Brain pericyte (primary cell): ENCODE measurements at places on chromosomes 11 and 22.

- DNase-seq = no peak
Measured at GRCh38 chr11:86184728-86185380, 59.7 kb upstream of the EED start.

DNA sequence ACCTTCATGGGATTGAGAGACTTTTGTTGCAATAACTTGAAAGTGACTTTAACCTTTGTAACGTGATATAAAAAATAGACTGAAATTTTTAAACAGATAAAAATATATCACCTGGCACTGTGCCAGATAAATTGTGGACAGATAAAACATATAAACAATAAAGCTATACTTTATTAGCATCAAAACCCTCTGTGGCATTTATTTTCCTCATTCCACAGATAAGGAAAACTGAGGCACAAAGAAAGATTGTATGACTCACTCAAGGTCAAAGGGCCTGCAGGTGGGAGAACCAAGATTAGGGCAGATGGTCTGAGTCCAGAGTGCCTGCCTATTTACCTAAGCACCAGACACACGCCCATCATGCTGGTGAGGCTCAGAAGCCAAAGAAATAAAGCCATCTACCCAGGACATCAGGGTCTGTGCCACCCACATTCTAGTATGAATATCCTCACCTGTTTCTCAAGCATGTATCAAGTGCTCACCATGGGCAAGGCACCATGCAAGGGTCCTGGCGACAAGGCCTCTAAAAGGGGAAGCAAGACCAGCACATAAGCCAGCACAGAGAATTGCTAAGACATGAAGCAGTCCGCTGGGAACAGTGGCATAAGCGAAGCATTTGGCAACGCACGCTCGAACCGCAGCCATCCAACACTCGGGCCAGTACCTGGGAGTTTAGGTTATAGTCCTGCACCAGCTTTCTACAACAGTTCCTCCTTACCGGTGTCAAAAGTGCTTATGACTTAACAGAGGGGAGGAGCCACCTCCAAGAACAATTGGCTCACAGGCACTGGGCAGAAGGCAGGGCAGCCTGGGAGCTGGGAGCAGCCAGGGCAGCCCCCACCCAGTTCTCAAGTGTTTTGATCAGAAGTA lies 17.6 kb downstream of the MYH9 start:
- DNase-seq = no peak

GRCh38 chr22:46993633-46994032 lies 231.2 kb downstream of the TBC1D22A start:
- DNase-seq = no peak

DNA sequence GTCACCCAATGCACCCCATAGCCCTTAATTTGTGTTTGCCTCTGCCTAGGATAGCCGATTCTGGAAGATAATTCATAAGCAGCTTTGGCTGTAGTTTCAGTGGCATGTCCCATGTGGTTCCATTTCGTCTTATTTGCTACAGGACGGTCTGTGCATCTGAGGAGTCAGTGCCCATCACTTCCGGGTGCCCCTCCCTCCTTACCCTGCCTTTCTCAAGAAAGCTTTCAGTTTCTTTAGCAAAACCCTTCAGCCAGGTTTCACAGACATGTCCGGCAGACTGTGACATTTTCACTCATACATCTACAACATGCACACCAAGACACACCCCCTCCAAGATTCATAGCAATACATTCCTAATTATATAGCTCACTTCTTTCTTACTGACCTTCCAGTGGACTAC lies 14.3 kb downstream of the TP53AIP1 start:
- DNase-seq = no peak

DNA sequence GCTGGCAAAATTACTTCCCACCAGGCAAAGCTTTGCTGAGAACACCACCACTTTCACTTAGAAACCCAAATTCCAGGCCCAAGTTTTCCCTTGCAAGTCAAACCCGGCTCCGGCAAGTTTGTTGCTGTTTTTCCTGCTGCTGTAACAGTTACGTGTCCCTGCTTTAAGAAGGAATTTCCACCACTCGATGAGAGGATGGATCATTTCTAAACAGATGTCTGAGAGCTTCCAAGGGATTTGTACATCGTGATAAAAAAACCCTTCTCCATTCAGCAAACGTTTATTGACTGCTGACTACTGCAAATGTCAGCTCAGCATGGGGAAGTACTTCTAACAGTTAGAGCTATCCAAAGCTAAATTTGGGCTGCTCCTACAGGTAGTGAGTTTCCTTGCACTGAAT lies 19.7 kb downstream of the P2RX3 start:
- DNase-seq = no peak

DNA sequence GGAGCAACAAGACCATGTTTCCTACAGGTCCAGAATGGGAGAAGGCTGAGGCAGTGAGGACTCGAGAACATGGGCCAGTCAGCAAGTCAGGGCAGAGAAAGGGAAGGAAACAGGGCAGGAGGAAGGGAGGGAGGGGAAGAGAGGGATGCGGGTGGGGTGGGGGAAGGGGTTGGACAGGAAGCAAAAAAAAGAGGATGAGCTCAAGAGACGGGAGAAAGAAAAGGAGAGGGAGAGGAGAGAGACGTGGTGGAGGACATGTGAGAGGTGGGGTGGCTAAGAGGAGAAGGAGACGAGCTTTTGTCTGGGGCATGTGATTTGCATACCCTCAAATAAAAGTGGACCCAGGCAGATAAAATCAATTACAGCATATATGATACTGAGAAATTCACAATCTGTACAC lies 389.5 kb upstream of the B3GAT1 start:
- DNase-seq = no peak

DNA sequence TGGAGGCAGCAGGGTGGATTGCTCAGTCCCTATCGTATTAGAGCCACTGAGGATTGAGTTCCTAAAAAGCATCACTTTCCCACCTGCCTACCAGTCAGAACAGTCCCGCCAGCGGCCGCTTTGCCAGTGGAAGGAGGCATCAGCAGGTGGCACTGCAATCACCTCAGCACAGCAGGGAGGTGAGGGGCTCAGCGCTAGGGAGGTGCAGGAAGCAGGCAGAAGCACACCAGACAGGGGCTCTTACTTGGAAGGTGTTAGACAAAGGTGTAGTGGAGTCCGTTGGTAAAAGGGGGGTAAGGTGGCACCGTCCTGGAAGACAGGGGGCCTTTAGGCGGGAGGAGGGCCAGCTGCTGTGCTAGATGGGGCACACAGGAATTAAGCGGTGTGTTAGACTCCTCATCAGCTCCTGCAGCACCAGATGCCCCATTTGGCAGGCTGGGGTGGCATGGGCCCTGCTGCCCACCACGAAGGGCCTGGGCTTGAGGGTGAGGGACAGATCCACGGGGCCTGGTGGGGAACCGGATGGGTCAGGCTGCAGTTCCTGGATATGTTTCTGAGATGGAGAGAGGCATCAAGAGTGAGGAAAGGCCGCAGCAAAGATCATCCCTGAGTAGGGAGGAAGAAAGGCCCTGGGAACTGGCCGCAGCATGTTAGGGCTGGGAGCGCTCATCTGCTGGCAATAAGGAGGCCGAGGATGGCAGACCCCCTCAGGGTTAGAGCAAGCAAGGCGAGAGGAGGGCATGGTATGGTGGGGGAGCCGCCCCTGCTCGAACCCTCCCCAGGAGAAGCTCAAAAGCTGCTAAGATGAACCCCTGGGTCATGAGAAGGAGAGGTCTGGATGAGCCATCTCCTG lies 42.5 kb downstream of the C11orf58 start:
- no peak for DNase-seq

GRCh38 chr11:39586036-39586435 lies 1873.4 kb downstream of the LRRC4C start:
- DNase-seq = no peak

DNA sequence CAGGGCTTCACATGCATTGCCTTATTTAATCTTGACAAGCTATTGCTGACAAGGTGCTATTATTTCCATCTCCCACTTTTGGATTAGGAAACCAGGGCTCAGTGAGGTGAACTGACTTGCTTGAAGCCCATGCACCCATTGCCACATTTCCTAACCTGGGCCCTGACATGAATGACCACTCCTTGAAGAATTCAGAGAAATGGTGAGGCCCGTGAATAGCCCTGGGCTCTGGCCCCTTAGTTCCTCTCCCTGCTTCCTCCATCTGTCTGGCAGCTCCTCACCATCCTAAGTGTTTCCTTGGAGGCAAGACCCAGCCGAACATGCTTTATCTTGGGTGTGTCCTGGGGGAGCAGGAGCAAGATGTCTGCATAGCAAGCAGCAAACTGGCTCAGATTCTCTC lies 56.1 kb upstream of the NECTIN1 start:
- DNase-seq = no peak

DNA sequence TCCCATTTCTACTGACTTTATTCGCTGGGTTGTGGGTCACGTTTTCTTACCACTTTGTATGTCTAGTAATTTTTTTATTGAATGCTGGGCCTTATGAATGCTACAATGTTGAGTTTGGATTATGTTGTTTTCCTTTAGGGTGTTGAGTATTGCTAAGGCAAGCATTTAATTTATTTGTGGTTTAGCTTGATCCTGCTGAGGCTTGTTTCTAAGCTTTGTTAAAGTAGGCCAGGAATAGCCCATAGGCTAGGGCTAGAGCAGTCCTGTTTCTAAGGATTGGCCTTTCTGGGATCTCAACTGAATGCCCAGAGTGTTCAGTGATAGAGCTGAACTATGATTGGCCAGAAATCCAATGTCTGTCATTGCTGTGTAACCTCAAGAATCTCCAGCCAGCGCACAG lies 56.1 kb upstream of the LDLRAD3 start:
- no peak for DNase-seq

GRCh38 chr22:28395520-28395919 lies 284.1 kb downstream of the TTC28 start:
- no peak for DNase-seq

GRCh38 chr22:39214006-39214382 lies 30.8 kb downstream of the PDGFB start:
- no peak for DNase-seq

DNA sequence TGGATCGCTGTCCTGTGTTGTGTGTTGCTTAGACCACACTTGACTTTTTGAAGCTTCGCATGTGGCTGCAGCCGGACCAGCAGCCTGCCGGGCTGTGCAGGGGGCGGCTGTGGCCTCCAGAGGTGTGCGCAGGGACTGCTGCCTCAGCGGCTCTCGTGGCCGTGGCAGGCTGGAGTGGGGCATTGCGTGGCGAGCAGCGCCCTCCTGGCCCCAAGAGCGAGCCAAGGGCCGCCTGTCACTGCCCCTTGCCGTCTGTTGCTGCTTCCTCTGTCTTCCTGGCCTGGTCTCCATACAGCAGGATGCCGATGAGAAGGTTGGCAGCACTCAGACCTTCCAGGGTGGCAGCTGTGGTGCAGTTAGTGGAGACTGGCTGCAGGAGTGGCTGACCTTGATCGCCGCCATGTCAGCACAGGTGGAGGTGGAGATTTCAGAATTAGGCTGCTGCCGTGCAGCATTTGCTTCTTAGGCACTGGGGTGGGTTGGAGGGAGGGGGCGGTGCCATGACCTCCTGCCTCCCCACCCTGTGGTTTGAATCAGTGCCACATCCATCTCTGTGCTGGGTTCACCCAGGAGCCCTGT lies 34.0 kb downstream of the MUC6 start:
- DNase-seq = no peak

DNA sequence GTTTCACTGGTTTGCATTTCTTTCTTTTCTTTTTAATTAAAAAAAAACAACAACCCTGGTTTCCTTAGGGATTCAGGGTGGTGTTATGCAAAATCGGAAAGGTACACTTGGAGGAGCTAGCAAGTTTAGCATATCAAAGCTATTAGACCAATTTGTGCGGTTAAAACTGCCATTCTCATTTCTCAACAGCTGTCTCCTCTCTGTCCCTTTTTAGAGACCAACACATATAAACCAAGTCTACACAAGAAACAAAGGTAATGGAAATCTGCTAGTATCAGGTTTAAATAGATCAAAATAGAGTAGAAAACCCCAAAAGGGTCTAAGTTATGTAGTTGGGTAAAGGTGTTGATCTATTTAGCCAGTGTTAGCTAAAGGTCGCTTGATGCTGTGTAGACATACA lies 1.7 kb upstream of the SESN3 start:
- DNase-seq = no peak

DNA sequence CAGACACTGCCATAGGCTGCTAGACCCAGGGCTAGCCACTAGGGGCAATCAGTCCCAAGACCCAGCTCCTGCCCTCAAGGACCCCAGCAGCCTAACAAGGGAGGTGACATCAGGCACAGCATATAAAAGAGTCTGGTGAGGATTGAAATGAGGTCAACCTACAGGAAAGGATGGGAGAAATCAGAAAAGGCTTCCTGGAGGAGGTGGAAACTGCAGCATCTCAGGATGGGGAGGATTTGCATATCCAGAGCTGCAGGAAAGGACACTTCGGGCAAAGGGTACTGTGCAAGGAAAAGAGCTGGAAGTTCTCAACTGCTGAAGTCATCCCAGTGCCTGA lies 2.9 kb upstream of the ARFGAP2 start:
- DNase-seq = no peak

GRCh38 chr11:1858154-1858553 lies 5.3 kb downstream of the LSP1 start:
- no peak for DNase-seq

DNA sequence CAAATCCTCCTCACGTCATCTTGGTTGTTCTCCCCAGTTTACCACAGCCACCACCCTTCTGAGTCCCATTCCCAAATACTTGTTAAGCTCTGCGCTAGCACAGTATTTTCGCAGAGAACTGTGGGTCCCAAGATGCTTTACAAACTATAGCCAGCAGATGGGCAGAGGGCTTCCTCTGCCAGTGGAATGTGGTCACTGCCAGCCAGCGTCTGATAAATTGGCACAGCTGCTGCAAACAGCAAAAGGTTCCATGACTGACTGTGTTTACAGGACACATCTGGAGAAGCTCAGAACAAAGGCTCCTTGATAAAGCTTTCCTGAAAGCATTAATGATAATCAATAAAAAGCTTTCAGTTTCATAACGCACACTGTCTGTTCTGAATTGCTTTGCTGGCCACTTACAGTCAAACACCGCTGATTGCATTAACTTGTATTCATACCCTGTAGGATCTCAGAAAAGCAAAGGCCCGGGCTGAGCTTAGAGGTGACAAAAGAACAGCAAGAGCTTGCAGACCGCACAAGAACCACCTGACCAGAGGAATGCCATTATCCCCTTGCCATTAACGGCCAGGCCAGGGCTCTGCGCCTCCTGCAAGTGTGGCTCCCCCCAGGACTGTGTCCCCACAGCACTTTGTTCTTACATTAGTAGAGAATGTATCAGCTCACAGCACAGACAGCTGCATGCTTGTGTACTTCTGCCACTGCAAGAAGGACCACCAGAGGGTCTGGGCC lies 120.6 kb downstream of the MICAL3 start:
- no peak for DNase-seq

- DNase-seq = no peak
Measured at GRCh38 chr22:39928536-39929520, 27.9 kb downstream of the GRAP2 start.

GRCh38 chr11:68610452-68611116 lies 73.8 kb upstream of the GAL start:
- no peak for DNase-seq

- DNase-seq = no peak
Measured at GRCh38 chr11:26953770-26954392, 40.0 kb upstream of the FIBIN start.
